Stimulated activated CD4-positive, alpha-beta T cell treated with anti-CD3 and anti-CD28 coated beads, Interleukin-1b, Interleukin-23, amount 100 ng/mL, for 48 hours (primary cell): ENCODE measurements at places on chromosomes 12 and 14.

GRCh38 chr12:90455756-90456155 lies 499.2 kb downstream of the CCER1 start:
- no peak for DNase-seq

DNA sequence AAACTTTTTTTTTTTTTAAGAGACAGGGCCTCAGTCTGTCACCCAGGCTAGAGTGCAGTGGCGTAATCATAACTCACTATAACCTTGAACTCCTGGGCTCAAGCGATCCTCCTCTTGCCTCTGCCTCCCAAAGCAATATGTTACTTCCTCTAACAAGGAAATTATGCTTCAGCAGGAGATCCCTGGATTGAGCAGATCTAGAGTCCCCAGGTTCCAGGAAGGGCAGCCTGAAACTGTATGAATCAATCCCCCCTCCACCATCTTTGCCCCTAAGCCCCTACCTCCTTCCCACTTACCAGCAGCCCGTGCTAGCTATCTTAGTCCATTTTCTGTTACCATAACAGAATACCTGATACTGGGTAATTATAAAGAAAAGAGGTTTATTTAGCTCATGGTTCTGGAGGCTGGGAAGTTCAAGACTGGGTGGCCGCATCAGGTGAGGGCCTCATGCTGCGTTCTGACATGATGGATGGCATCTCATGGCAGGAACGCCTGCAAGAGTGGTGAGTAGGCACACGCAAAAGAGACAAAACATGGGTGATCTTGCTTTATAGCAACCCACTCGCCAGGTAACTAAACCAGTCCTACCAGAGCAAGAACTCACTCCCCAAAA lies 5.0 kb downstream of the TAMALIN start:
- no peak for DNase-seq

DNA sequence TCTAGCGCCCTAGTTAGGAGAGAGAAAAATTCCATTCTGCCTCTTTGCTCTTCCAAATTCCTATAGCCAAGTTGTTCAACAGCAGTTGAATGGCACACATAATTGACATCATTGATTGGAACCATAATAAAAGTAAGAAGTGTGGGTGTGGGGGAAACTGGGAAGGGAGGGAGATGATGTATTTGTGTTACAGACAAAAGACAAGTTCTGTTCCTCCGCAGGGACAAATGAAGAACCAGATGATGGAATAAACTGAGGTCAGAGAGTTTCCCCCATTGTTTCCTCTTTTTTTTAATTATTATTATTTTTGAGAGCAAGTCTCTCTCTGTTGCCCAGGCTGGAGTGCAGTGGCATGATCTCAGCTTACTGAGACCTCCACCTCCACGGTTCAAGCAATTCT lies 34.9 kb downstream of the GDF11 start:
- no peak for DNase-seq

DNA sequence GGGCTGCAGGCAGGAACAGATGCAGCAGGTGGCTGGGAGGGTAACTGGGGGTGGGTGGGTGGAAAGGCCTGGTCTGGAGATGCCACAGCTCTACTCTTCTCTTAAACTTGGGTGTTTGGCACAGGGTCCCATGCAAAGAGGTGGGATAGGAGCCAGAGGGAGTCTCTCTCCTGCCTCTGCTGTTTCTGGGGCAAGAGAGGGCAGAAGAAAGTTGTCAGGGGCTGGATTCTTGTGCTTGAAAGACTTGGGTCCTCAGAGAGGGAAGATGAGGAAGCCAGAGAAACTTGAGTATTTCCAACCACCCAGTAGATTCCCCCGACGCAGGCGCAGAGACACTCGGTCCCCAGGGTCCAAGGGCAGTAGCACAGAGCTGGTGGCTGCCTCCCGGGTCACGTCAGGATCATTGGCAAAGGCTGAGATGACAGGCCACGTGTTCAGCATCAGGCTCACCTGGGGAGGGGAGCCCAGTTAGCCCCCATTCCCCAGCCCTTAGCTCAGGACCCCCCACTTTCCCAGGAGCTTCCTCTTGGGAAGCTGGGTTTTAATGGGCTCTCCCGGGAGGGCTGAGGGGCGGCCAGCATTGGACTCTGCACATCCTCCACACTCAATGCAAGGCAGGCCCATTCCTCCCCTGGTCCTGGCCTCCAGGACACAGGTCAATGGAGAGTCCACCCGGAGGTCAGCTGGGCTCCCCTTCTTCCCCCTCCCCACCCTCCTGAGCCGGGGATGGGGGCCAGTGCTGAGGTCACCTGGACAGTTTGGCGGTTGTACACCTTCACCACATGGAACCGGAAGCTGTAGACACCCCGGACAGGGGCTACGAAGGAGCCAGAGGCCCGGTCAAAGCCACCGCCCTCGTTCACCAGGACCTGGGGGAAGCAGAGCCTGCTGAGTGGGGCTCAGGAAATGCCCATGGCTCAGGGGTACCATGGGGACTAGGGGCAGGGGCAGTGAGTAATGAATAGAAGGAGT lies 1.6 kb downstream of the CBLN3 start:
- DNase-seq = no peak

DNA sequence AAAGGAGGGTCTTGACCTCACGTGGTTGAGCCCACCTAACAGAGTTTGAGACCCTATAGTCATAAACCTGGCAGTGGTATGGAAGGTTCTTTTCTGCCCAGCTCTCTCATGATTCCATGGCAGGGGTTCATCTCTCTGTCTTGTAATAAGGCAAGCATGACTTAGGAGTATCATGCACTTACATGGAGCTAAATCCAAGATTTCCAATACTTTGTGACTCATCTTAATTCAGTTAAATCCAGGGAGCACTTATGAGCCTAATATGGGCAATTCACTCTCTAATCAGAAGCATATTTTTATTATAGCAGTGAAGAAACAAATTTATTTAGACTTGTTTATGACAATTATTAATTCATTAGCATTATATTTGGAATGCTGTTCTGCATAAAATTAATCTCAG lies 131.8 kb upstream of the CPSF6 start:
- DNase-seq = no peak

DNA sequence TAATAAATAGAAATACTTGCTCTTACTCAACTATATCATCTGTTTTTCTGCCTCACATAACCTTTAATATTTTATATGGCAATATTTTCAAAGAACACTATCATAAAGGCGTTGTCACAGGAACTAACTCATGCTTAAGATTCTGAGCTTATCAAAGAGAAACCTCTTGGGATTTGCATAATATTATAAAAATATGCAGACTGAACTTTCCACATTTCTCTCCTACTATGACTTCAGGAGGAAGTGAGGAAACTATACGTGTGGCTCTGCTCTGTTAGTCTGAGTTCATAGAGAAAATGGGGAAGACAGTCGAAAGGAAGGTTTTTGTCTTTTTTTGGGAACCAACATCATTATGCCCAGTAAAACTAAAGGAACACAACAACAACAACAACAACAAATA lies 124.7 kb downstream of the GARIN6 start:
- no peak for DNase-seq

- no peak for DNase-seq
Observed at GRCh38 chr12:99948370-99948769, 36.4 kb downstream of the ANKS1B start.

DNA sequence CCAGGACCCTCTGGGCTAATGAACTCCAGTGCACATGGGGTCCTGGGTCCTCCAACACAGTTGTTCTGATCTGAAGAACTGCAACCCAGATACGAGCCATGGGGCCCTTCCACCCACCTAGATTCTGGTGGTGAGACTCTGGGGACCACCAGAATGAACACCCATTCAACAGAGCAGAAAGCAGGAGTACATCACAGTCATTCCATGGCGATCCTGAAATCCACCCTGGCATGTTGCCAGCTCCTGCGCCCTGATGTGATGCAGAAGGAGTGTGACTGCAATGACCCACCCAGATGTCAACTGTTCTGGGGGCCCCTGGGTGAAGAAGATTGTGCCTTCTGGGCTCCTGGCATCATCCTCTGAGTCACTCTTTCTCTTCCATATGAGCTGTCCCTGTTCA lies 211.6 kb downstream of the KIF26A start:
- DNase-seq = no peak

- DNase-seq = no peak
Observed at GRCh38 chr14:100791348-100791735, 34.6 kb upstream of the MEG3 start.

- DNase-seq = no peak
Observed at GRCh38 chr12:95131589-95132340, 58.3 kb upstream of the NR2C1 start.

DNA sequence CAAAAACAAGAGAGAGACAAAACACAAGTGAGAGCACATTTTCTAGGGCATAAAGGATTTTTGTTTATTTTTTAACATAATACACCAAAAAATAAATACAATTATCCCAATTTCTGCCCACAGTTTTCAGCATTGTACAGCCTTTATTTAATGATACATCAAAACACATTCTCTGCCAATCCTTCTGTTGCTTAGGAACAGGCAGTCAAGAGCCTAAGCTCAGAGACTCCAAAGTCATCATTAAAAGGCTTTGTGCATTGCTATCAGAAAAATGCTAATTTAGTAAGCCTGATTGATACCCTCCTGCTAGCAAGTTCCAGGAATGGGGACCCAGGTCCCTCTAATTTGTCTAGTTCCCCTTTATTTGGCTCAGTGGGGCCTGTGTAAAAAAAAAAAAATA lies 536.5 kb downstream of the RPS29 start:
- DNase-seq = no peak

DNA sequence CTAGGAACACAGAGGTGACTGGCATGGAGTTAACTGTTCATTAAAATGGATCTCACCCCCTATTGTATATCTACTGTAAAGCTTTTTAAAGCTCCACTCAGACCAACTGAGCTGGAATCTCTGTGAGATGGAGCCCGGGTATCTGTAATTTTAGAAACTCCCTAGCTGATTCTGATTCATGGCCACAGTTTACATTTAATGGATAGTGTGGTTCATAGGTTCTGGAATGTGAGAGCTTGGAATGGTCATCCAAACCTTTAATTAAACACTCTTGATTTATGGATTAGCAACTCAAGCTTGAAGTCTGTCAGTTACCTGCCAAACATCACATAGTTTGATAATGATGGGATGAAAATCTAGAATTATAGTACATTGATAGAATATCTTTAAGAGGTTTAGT lies 183.8 kb downstream of the SLC25A21 start:
- DNase-seq = no peak

DNA sequence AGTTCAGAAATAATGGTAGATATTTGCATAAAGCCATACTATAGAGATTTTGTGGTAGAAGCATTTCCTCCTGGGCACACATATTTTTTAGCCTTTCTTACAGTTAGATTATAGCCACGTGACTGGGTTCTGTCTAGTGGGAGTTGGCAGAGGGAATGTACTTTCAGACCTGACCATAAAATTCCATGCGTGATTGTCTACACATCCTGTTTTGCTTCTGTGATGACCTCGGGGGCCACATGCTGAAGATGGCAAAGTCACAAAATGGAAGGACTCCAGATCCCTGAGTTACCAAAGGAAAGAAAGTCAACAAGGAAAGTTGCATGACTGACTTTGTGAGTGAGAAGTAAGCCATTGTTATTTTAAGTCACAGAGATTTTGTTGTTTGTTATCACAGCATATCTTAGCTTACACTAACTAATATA lies 14.6 kb upstream of the MIA2 start:
- DNase-seq = no peak

DNA sequence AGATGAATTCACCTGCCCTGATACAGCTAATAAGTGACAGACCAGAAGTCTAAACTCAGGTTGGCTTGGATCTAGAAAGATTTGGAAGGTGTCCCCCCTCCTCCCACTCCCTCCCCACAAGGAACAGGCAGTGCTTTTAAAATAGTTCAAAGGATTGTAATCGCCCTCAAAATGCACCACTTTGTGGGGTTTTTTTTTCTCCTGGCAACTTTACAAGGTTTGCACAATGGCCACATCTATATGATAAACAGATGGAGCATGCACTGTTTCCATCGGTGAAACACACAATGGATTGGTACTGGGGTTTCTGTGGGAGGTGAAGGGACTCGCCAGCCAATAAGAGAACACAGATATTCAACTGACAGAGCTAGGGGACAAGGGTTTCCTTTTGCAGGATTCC lies 137.4 kb downstream of the LLPH start:
- no peak for DNase-seq

- DNase-seq = no peak
Observed at GRCh38 chr14:96745500-96746051, 51.6 kb upstream of the VRK1 start.

DNA sequence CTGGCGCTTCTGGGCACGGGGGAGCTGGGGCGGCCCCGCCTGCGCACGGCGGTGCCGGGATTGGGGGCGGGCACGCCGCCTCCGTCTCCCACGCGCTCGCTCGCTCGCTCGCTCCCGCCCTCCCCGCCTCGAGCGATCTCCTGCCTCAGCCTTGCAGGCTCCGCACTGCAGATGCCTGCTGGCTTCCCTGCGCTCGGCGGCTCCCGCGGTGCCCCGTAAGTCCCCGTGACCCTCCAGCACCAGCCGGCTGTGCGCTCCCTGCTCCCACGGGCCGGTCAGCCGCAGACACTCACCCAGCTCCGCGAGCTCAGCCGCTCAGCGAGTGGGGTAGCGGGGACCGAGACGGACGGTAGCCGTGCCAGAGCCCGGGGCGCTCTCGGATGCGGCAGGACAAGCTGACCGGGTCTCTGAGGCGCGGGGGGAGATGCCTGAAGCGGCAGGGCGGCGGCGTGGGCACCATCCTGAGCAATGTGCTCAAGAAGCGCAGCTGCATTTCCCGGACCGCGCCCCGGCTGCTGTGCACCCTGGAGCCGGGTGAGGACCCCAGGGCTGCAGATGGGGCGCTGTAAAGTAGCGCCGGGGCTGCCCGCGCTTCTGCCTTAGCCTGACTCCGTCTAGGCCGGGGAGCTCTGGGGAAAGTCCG lies at the start of gene TBC1D30:
Gene TBC1D30, plus strand, starts transcription at position 148 of the 643 bp plus-strand sequence. Its CDS starts 233 bp downstream, at position 381.
- DNase-seq = peak; percentile 11

GRCh38 chr12:120932058-120932457 lies 27.9 kb upstream of the SPPL3 start:
- DNase-seq = no peak

- no peak for DNase-seq
Observed at GRCh38 chr14:35370969-35371368, 33.6 kb downstream of the NFKBIA start.

- DNase-seq = no peak
Observed at GRCh38 chr12:101854747-101855146, 22.6 kb upstream of the DRAM1 start.

- no peak for DNase-seq
Observed at GRCh38 chr12:15837141-15837790, 44.9 kb upstream of the STRAP start.

DNA sequence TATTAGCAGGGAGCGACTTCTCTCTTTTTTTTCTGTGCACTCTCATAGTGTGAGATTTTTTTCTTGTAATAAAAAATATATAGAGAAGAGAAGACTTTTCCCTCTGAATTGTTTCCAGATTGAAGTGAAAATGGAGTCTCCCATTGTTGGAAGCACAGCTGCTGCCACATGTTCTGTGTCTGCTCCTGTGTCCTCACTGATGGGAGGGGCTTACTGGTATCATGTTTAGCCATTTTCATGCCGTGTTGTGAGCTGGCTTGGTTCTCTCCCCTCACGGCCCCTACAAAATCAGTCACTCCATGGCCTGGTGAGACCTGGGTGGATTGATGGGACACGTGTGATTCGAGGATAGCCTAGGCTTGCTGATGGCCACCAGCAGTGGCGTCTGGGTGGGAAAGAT lies 379.7 kb upstream of the DDHD1 start:
- no peak for DNase-seq

- DNase-seq = no peak
Observed at GRCh38 chr12:32922546-32923297, 26.1 kb upstream of the PKP2 start.
